ENCODE measurements at places on chromosomes 16 and 17.

DNA sequence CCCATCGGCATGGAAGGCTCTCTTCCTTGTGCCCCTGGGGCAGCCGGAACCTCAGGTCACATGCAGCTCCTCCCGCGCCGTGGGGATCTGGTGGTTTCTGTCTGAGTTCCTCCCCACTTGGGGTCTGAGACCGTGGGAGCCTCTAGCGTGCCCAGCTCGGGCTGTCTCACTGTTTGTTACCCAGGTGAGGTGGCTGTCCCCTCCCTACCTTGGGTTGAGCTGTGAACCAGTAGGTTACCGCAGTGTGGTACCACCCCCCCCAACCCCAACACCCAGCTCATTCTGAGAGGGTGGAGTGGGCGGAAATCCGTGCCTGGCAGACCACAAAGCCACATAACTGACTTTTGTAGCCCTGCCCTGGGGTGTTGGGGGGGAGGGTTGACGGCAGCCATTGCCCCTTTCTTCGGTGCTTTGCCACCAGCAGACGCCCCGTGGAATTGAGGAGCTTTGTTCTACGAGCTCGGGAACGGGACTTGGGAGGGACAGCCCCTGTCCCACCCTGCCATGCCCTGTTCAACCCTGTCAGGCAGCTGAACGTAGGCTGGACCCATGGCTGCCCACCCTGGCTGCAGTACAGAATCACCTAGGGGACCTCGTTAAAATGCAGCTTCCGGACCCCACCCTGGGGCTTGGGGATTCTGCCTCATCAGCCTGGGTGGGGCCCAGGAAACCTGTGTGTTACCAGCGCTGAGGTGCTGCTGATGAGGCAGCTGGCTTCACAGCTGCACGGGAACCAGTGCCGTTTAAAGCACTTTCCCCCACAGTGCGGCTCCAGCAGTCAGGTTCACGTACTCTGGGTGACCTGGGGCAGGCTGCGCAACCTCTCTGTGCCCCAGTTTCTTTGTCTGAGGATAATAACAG lies 18.5 kb downstream of the RAP1GAP2 start:
- DNase-seq = no peak

GRCh38 chr17:44916781-44917241 lies 1.5 kb upstream of the GFAP start:
- DNase-seq = no peak

DNA sequence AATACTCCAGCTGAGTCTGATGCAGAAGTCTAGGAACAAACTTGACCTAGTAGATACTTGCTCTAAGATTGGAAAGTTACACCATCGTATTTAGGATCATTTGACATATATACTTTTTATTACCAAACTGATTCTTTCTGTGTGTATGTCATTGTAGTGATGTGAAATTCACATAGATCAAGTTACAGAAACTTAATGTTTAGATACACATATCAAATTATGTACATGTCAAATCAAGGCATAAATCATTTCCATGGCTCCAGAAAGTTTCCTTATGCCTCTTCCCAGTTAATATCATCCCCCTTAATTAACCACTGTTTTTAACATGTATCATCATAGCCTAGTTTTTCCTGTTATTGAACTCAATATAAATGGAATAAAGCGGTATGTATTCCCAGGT lies 292.0 kb upstream of the CDH11 start:
- DNase-seq = no peak

DNA sequence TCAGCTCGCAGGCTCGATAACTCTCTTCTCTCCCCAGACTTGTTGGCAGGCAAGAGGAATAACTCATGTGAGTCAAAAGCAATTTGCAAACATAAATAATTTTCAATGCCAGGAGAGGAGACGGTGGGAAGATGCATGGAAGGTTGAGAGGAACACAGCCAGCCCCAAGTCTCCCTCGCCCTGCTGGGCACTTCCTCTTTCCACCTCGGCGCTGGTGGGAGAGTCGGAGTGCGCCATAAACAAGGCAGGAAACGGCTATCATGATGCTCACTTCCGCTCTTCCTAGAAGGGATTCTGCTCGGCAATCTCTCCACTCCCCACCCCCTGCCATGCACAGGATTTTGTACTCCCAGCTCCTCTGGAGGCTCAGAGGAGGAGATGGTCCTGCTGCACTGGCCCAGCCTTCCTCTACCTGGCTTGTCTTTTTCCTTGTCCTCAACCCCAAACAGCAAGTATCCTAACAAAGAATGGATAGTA lies 13.0 kb downstream of the CBX4 start:
- DNase-seq = no peak

DNA sequence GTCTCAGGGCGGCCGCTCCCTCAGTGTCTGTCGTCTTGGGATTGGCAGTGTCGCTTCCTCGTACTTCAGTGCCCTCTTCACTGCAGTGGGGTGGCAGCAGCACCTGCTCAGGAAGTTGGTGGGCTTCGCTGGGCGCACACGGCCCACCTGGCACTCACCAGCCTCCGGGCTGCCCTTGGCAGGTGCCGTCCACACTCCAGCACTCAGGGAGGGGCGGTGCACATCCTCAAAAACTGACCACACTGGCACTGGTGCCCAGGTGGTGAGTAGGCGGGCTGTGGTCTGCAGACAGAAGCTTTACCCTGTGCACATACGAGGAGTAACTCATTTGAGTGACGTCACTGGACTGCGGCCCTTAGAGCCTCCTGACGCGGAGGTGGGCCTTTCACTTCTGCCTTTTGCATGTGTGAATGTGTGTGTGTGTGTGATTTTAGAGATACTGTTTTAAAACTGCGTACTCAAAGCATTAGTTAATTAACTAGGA lies 94.6 kb downstream of the BANP start:
- DNase-seq = no peak

GRCh38 chr16:81745704-81746558 lies 33.2 kb upstream of the PLCG2 start:
- no peak for DNase-seq

GRCh38 chr17:77451245-77451893 lies 310.6 kb downstream of the SEC14L1 start:
- peak; percentile 80 for DNase-seq

DNA sequence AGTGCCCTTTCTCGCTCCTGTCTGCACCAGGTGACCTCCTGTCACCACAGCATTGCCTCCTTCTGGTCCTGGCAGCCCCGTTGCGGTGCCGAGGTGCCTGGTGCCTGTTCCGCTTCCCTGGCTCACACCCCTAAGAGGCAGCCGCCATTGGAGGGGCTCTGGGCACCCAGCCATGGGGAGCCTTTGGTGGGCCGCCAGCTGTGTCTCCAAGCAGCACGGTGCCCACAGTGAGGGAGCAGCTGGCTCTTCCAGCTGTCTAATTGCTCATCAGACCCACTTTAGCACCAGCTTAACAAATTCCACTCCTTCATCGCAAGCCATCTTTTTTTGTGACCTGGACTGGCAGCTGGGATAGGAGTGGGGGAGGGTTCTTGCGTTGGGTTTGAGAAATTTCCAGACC lies 276.1 kb downstream of the SNX29 start:
- no peak for DNase-seq

DNA sequence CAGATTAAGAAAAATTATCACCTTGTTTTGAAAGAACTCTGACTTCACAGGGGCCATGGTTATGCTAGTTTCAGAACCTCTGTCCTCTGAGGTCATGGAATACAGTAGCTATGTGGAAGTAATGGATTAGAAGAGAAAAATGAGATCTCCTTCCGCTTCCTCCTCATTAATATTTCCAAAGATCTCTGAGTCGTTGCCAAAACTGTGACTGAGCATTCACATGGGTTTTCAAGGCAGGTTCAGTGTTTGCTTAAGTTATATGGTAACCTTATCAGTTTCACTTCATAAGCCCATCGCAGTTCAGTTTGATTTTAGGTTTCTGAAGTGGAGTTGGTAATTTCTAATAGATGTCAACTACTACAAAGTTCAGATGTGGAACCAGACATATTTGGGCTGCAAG lies 321.2 kb upstream of the SOX9 start:
- no peak for DNase-seq

GRCh38 chr17:82090549-82091263 lies 7.3 kb downstream of the FASN start:
- no peak for DNase-seq

DNA sequence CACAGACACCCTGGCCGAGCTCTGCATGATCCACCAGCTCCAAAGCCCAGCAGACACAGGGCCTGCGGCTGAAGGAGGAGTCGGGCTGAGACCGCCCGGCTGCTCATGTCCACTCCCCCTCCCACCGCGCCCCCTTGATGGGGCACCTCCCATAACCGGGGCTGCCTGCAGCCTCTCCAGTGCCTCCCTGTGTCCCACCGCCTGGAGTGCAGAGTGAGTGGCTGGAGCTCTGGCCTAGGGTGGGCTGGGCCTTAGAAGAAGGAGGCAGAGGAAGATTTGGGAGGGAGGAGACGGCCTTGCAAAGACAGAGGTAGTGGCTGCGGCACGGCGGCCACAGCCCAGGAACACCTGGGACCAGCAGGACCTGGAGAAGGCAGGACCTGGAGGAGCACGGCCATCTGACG lies 4.0 kb downstream of the CBFA2T3 start:
- no peak for DNase-seq

DNA sequence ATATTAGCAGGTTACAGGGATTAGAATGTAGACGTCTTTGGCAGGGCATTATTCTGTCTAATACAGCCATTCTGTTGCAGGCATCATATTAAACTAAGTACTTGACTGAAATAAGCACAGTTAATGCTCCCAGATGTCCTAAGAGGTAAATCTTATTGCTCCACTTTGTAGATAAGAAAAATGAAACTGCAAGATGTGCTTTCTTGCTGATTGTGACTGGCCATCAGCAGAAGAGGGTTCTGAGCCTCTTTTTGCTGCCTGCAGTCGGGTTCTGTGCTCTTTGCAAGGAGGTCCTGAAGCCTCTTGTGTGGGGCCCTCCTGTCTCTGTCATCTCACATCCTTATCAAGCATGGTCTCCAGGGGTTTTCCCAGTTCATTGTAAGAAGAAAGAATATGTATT lies 167.1 kb downstream of the KCNJ2 start:
- DNase-seq = no peak

DNA sequence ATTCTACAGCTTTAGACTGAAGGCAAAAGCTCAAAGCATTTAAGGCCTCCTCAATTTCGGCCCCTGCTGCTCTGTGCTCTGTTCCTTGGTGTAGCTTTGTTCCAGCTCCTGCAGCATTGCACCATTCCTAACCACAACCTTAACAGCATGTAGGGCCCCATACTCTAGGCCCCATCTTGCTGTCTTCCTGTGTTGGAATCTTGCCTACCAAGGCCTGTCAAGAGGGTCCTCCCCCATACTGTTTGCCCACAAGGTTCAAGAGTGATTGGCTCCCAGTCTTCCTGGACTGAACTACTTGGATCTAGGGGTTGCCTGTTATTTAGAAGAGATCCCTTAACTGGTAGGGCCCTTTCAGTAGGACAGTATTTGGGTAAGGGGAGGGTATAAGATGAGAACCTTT lies 26.8 kb downstream of the TRPV2 start:
- DNase-seq = no peak

DNA sequence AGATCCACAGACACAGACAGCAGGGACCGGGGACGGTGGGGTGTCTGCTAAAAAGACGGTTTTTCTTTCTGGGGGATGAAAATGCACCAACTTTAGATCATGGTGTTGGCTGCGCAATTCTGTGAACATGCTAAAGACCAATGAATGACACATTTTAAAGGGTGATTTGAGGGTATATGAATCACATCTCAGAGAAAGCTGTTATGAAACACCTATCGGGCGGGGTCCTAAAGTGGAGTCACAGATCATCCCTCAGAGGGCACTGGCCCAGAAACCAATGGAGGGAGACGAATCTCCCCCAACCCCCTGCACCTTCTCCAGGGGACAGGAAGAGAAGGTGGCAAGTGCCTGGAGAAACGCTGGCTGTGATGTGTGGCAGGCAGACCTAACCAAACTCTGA lies 26.0 kb downstream of the KLHDC4 start:
- no peak for DNase-seq

DNA sequence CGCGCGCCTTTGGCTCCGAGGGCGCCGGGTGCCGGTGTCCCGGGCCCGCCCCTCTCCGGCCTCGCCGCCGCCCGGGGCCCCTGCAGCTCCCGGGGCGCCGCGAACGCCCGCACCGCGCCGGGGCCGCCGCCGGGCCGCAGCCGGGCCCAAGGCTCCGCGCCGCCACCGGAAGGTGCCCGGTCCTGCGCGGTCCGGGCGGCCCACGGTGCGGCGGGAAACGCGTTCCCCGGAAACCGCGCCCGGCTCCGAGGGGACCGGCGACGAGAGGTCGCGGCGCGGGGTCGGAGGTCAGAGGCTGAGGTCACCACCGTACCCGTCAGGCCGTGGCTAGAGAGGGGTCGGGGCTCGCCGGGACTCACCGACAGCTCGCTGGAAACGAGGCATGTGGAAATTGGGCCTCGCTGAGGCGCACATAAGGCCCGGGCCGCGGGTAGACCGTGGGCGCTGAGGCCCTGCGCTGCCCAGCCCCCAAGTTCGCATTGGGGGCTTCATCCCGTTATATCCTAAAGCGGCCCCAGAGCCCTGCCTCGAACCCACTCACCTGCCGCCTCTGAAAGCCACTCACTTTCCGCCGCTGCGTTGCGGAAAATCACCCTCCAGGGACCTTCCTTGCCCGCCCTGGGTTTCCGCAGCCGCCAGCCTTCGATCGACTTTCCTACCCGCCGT lies at the start of gene DUS1L:
Gene DUS1L (minus strand): TSS at position 167 of the 666 bp plus-strand sequence. CDS start 745 bp downstream, outside the sequence.
- DNase-seq = peak; percentile 61

DNA sequence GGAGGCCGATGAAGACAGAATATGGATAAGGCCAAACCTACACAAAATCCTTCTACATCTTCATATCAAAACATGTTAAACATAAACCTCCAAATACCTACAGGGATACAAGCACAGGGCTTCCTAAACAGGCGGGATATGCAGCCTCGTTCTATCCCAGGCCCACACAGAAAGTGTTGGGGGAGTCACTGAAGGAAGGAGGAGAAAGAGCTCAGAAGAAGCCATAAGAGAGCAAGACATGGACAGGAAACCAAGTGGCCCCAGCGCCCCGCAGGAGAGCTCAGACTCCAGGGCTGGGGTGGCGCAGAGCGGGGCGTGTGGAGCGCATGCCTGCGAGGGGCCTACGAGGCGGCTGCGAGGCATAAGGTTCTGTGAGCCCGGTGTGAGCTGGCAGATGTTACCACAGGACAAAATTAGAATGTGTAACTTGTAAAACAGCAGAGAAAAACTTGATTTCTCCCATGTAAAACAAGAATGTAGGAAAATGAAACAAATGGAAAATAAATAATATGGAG lies 11.0 kb upstream of the FASN start:
- DNase-seq = no peak

GRCh38 chr17:21295036-21295952 lies 10.8 kb downstream of the MAP2K3 start:
- no peak for DNase-seq

- DNase-seq = peak; percentile 46
Measured at GRCh38 chr17:59093702-59094231, 12.9 kb downstream of the TRIM37 start.

- no peak for DNase-seq
Measured at GRCh38 chr17:29162909-29163341, 17.3 kb downstream of the MYO18A start.

GRCh38 chr16:54407596-54407995 lies 121.0 kb upstream of the IRX3 start:
- DNase-seq = peak; percentile 32

- no peak for DNase-seq
Measured at GRCh38 chr16:80836846-80837245, 32.4 kb upstream of the CDYL2 start.

DNA sequence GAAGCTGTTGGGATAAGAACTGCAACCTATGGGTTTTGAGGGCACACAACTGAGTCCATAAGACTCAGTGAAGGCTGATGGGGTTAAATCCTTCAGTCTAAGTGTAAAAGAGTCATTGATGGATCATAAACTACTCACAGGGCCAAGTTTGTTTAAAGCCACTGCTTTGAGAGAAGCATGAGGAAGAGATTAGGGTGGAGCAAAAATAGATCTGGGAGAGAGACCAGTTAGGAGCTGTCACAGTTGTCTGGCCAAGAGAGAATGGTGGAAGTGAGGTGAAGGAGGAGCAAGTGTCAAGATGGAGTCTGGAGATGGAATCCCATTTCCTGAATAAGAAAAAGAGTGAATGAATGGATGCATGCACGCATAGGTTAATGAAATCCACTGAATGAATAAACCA lies 379.1 kb upstream of the CDH11 start:
- DNase-seq = no peak
